NCI-H446 treated with DMSO at 0.1 percent for 48 hours (cell line): ENCODE measurements at places on chromosomes 12 and 14.

GRCh38 chr12:124699909-124700308 is 132.5 kb upstream of the NCOR2 start:
- DNase-seq = no peak

- DNase-seq = no peak
These were observed 224.3 kb upstream of the NAV3 start for GRCh38 chr12:77606348-77606747.

DNA sequence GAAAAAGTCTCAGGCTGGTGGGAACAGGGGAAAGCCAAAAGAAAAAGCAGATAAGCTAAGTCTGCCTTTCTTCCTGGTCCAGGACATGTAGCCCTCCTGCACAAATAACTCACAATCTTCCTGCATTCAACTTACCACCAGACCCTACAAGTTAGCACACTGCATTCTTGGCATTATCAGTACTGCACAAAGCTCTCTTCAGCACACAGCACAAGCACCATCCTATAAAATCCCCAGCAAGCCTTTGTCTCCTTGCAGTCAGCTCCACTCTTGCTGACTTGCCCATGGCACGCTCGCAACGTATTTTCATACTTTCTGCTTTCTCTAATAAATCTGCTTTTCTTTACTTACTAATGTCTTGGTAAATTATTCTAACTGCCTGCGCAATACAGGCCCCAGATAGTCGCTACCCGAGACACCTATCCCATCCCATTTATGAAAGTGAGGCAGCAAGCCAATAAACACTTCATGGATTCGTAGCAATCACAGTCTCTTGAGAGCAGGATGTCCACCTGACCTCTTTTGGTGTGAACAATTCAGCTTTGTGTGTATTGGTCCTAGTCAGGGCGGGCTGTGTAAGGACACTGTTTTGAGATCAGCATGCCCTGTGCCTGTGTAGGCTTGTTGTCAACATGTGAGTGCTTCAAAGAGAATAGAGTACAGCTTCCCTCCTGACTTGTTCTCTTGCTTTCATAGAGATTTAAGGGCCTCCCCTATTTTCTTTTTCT is 49.0 kb downstream of the TMEM117 start:
- DNase-seq = no peak

- no peak for DNase-seq
These were observed 4.5 kb downstream of the HCAR1 start for GRCh38 chr12:122726080-122726558.

GRCh38 chr12:102962986-102963385 is 5.5 kb downstream of the ASCL1 start:
- no peak for DNase-seq

- no peak for DNase-seq
These were observed 98.4 kb downstream of the LGMN start for GRCh38 chr14:92649934-92650545.

- DNase-seq = no peak
These were observed 1140.7 kb upstream of the TMEM132C start for GRCh38 chr12:127126260-127126628.

GRCh38 chr14:99325591-99325990 is 53.6 kb upstream of the BCL11B start:
- no peak for DNase-seq

DNA sequence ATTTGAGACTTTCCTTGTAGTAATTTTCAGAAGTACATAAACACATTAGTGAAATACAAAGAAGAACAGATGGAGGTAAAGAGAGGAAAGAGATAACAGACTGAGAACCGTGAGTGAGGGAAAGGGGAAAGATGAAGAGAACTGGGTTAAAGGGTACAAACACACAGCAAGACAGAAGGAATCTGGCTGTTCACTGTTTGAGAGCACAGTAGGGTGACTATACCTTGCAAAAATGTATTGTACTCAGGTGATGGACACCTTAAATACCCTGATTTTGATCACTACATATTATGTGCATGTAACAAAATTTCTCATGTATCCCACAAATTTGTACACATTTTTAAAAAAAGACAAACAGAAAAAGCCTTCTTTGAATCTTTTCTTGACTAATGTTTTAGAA is 2.7 kb upstream of the TRHDE start:
- no peak for DNase-seq
